ENCODE measurements at places on chromosomes 4 and X.

GRCh38 chr4:169205075-169205743 is 65.5 kb downstream of the SH3RF1 start:
- no peak for DNase-seq

DNA sequence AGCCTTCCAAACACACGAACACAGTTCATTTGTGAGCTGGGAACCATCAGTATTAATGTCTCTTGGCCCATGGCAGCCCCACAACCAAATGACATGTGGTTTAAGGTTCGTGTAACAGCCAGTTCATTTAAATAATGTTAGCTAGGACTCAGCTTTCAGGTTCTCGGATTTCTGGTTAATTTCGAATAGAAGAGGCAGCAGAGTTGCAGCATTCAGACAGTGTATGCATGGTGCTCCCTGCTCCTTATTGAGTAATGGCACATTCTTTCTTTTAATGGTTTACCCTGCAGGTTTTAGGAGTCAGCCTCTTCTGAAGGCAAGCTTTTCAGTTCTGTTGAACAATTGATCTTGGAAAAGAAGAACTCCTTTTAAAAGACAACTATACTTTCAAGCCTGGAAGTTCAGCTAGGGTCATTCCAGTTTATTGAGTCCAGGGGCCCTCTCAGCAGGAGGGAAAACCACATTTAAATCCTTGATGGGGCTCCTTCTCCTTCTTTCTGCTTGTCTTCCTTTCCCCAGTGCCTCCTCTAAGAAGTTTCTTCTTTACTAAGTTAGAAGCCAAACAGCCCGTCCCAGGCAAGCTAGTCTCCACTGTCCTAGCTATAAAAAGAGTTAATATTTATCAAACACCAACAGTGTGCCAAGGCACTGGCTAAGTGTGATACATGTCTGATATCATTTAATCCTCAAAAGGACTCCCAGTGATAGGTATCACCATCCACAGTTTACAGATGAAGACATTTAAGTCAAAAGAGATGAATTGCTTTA is 5.0 kb upstream of the RNF175 start:
- DNase-seq = peak; percentile 22

GRCh38 chr4:109915385-109916026 is 2.8 kb downstream of the EGF start:
- DNase-seq = no peak

DNA sequence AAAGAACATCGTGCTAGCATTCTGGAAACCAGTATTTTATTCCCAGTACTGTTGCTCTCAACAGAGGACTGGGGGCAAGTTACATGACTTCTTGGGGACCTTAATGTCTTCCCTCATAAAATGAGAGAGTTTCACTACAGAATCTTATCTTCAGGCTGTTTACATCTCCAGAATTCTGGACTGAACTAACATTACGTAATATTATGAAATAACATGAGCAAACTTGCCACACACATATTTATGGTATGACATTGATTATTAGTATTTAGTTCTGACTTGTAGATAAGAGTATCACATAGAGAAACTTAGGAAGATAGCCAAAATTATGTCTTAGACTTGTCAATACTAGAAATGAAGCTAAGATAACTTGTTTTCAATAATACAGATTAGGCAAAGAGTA is 68.0 kb downstream of the NFKB1 start:
- DNase-seq = no peak

DNA sequence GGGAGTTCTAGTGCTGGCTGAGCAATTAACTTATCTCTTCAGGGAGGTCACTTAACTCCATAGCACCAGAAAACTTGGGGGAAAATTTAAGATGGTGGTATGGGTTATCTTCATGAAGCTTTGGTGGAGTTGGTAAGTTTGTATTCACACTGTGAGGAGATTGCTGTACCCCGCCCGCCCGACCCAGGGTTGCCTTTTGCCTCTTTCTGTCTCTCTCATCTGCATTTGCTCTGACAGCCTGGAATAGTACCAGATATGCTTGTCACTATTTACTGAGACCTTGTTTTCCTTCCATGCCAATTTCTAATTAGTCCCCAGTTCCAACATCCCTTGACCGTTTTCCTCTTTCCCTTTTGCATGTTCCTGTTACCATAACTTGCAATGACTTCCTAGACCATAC is 33.1 kb upstream of the ARHGEF9 start:
- no peak for DNase-seq

- no peak for DNase-seq
Observed at GRCh38 chr4:72209600-72209999, 177.8 kb downstream of the NPFFR2 start.

- peak; percentile 78 for DNase-seq
Observed at GRCh38 chrX:63250253-63250868, 100.8 kb downstream of the SPIN4 start.

DNA sequence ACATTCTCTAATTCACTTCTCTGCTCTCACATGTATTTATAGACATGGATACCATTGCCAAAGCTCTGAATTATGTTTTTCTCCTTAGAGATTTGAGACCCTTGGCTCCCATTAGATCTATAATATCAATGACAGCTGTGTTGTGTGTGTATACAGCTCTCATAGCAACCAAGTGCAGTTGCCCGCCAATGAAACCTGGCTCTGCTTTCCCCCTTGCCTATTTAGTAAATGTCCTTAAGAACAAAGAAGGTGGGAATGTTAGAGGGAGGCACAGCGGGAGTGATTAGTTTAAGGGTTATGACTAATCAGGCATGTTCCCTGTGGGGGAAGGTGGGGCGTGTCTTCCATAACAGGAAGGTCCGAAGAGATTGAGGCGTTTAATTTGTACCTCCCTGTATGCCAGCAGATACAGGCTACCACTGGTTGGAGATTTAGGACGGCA is 100.5 kb upstream of the TBC1D9 start:
- peak; percentile 74 for DNase-seq

GRCh38 chrX:15797707-15798106 is 7.4 kb downstream of the ZRSR2 start:
- no peak for DNase-seq

GRCh38 chrX:114097427-114097826 is 486.5 kb upstream of the HTR2C start:
- DNase-seq = no peak

DNA sequence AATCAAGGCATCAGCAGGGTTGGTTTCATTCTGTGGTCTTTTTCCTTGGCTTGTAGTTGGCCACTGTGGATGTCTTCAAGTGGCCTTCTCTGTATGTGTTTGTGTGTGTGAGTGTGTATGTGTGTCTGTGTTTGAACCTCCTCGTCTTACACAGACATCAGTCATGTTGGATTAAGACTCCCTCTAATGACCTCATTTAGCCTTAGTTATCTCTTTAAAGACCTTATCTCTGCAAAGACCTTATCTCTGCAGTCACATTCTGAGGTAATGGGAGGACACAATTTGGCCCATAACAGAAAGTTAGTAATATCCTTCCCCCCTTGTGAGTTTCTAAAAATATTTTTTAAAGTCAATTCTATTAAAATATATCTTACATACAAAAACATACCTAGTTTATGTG is 126.7 kb downstream of the EMCN start:
- no peak for DNase-seq

GRCh38 chr4:147933316-147933715 is 201.4 kb downstream of the ARHGAP10 start:
- peak; percentile 15 for DNase-seq

DNA sequence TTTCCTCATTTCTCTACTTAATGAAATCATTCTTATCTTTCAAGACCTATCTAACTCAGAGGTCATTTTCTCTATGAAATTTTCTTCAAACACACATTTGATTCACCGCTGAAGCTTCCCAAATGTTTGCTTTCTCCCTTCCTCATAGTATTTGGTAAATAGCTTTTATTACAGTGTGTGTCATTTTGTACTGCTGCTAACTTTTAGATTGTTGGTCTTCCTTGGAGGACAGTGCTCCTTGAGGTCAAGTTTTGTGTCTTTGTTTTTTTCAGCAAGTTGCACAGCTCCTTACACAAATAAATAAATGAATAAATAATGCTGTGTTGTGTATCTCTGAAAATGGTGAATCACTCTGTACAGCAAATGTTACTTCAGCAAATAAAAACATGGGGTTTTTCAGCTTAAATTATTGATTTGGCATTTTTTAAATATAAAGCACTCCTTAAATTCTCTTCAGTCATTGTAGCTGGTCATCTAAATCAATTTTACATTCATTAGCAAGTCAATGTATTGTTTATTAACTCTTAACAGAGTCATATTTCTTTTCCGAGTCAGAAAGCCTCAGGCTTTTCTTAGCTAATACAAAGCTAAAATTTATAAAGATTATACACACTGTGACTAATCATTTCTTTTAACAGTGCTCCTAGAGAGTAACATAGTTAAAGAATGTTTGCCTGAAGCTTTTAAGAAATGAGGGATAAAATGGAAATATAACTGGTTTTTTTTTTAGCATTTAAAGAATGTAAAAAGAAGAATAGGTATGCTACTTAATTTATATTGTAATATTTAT is 30.1 kb upstream of the MAD2L1 start:
- peak; percentile 11 for DNase-seq

- DNase-seq = no peak
Observed at GRCh38 chr4:89164400-89164799, 53.1 kb downstream of the TIGD2 start.

- DNase-seq = peak; percentile 44
Observed at GRCh38 chrX:133921764-133922389, 63.5 kb downstream of the GPC3 start.

Data from M059J (cell line).